T-cell (primary cell): ENCODE measurements at places on chromosomes 3 and 15.

DNA sequence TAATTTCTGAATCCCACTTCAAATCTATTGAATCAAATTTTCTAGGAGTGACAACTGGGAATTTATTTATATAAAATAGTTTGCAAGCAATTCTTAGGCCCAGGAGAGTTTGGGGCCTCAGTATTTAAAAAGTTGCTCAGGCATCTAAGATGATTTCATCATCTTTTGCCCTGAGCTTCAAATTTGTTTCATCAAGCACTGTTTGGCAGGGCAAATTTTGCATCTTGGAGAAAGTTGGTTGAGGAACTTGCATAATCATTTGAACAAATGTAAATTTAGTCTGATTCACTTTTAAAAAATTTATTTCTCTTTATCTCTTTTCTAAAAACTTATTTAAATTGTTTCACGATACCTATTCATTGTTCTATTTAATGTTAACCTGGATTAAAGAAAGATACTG is 702.8 kb downstream of the SI start:
- no peaks in the 10 kb centered on the region for H3K27me3 ChIP-seq
- no peak for DNase-seq
- H3K4me3 ChIP-seq = no peak overlapping the region
- no peak overlapping the region for H3K27ac ChIP-seq

DNA sequence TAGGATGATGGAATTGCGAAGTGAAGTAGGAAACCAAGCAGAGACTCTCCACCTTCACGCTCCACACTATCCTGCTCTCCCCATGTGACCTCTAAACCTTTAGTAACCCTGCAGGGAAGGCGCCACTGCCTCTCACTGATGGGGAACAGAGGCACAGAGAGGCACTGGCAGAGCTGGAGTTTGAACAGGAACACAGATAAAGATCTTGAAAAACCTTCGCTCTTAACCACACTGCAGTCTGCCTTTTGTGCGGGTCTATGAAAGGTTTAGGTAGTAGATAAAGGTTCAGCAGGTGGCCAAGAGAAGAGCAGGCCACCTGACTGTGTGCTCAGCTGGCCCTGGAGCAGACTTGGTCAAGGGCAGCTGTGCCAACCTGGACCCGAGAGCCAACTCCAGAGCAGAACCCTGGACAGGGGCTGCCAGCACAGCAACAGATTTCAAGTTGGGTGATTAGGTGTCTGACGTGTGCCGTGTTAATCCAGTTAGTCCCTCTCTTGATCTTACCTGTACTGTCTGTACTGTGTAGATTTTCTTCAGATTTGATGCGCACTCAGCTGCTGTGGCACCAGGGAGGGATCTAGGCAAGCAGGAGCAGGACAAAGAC is 15.2 kb downstream of the EIF4E3 start:
- peaks cover 35% of the 10 kb centered on the region for H3K36me3 ChIP-seq
- H3K27me3 ChIP-seq = no peaks in the 10 kb centered on the region
- DNase-seq = no peak
- peak overlapping the region; percentile 13 for H3K27ac ChIP-seq
- peak overlapping the region; percentile 4 for H3K4me3 ChIP-seq

DNA sequence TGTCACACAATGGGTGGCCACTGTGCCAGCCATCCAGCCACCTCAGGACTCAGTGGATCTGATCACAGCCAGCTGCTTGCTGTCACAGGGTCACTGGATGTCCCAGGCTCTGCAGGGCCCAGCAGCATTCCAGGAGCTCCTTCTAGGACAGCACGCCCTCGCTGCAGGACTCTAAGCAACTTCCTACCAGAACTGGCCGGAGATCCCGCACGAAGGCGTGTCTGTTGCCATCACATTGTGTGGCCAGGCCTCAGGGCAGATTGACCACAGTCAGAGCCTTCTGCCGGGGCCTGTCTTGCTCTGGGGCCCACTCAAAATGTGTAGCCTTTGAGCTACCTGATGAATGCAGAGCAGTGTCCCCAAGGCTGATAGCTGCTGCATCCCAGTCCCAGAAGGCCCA is 24.6 kb downstream of the DNAJB8 start:
- H3K4me3 ChIP-seq = no peak overlapping the region
- no peak overlapping the region for H3K27ac ChIP-seq
- no peak for DNase-seq
- H3K27me3 ChIP-seq = no peaks in the 10 kb centered on the region
- H3K36me3 ChIP-seq = no peaks in the 10 kb centered on the region
- peaks cover under 1% of the 10 kb centered on the region for H3K4me1 ChIP-seq

DNA sequence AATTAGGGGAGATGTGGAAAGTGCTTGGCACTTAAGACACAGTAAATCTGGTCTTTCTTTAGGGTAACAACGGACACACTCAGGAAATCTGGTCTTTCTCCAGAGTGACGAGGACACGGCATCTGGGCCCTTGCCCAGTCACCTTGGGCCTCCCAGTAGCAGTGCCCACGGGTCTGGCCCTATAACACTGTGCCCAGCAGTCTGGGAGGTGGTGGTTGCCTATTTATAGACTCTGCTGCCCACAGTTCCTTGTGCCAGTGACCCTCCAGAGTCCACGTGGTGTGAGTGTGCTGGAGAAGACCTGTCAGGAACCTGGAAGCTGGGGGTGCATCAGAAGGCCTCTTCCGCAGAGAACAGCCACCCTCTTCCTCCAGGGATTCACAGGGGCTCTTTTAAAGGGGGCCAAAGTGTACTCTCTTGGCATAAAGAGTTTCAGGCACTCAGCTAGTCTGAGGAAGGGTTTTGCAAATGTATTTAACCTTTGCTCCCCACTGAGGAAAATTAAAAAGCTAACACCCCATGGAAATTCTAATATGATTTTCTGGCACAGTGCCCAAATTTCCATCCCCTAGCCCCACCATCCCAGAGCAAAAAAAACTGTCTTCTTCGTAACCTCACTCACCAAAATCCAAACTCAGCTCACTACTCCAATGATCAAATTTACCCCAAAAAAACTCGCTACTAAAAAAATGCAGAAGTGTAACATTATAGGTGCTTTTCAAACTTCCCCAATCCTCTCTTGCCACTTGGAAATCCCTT is 15.4 kb downstream of the WNT5A start:
- no peaks in the 10 kb centered on the region for H3K36me3 ChIP-seq
- H3K4me3 ChIP-seq = no peak overlapping the region
- no peak for DNase-seq
- peaks cover 3% of the 10 kb centered on the region for H3K27me3 ChIP-seq

DNA sequence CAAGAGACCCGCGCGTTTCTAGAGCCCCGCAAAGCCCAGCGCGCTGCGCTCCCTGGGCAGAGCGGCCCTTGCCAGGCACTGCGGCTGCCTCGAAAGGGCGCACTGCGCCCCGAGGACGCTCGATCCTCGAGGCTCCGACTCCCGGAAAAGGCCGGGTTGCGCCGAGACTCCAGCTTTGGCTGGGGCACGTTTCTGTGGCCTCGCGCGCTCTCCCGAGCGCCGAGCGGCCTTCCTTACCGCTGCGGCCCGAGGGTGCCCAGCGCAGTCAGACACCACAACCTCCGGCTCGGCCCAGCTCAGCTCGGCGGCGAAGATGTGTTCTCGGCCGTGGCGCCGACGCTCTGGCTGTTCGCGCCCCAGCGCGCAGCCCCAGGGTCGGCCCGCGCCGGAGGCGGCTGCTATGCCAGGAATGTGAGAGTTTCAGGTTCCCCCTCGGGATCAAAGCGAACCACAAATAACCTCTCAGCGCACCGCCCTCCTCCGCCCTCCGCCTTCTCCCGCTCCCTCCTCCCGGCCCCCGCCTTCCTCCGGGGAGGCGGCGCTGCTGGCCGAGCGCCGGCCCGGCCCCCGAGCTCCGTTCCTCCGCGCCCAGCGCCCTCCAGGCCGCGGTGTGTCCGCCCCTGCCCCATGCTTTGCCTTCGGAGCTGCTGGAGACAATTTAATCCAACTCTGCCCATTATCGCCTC is at the start of gene AMOTL2:
AMOTL2 (minus strand) TSS at position 343 of the 686 bp plus-strand sequence. CDS start 3,014 bp downstream, outside the sequence.
- H3K4me1 ChIP-seq = peaks cover 18% of the 10 kb centered on the region
- H3K4me3 ChIP-seq = peak within 1 kb of the TSS; percentile 64
- no peaks in the 10 kb centered on the region for H3K36me3 ChIP-seq
- DNase-seq = no peak
- no peak within 1 kb of the TSS for H3K27ac ChIP-seq

- H3K27ac ChIP-seq = no peak overlapping the region
- H3K4me1 ChIP-seq = no peaks in the 10 kb centered on the region
- no peak for DNase-seq
- H3K4me3 ChIP-seq = no peak overlapping the region
These were observed 379.2 kb downstream of the VPS13C start for GRCh38 chr15:61681038-61681418.

- H3K4me3 ChIP-seq = no peak overlapping the region
- DNase-seq = no peak
These were observed 29.5 kb downstream of the CMTM7 start for GRCh38 chr3:32421185-32421584.

- no peak for DNase-seq
- H3K4me1 ChIP-seq = no peaks in the 10 kb centered on the region
- no peaks in the 10 kb centered on the region for H3K36me3 ChIP-seq
- no peaks in the 10 kb centered on the region for H3K27me3 ChIP-seq
These were observed 319.3 kb upstream of the NECTIN3 start for GRCh38 chr3:110752307-110752706.

DNA sequence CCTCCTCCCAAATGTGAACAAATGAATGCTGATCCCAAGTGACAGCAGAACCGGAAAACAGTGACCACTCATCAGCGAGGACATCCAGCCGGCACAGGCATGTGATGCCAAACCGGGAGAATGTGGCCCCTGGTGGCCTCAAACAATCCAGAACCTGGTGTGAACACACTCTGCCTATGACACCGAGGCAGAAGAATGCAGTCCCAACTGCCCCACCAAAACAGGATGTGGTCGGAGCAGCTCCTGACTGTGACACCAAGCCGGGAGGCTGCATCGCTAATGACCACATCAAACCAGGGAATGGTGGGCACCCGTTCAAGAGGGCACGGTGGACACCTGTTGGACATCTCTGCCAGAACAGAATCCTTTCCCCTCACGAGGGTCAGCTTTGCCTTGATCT is 15.4 kb downstream of the SCN5A start:
- no peak overlapping the region for H3K4me3 ChIP-seq
- DNase-seq = no peak
- no peak overlapping the region for H3K27ac ChIP-seq
- no peaks in the 10 kb centered on the region for H3K4me1 ChIP-seq

DNA sequence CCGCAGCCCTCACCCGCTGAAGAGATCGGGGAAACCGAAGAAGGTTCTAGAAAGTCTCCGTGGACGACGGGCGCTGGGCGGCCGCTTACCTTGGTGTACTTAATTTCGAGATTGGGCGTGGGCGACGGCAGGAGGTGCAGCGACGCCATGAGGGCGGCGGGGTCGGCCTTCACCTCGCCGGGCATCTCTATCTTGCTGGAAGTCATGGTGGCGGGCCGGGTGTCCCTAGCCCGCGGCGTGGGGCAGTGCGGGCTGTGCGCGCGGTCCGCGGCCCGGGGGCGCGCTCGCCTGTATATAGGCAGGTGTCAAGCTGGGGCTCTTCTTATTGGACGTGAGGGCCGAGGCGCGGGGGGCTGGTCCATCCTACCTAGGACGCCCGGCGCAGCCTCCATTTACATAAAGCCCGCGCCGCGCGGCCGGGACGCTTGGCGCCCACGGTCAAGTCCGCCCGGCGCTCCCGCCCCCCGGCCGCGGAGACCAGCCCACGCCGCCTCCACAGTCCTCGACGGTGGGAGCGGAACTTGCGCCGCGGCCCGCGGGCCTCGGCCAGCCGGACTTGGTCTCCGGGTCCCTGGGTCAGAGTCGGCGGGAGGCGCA is at the start of gene ALDH1A2:
ALDH1A2 (minus strand) TSS at position 267 of the 597 bp plus-strand sequence; CDS start at position 206, 61 bp downstream.
- H3K4me3 ChIP-seq = peak within 1 kb of the TSS; percentile 75
- H3K27me3 ChIP-seq = peaks cover 21% of the 10 kb centered on the region
- H3K4me1 ChIP-seq = peaks cover 16% of the 10 kb centered on the region
- H3K36me3 ChIP-seq = no peaks in the 10 kb centered on the region
- DNase-seq = no peak

GRCh38 chr3:150371741-150372254 is 36.3 kb upstream of the TSC22D2 start:
- no peaks in the 10 kb centered on the region for H3K36me3 ChIP-seq
- no peak overlapping the region for H3K4me3 ChIP-seq
- no peak for DNase-seq
- H3K27me3 ChIP-seq = no peaks in the 10 kb centered on the region
- no peak overlapping the region for H3K27ac ChIP-seq

DNA sequence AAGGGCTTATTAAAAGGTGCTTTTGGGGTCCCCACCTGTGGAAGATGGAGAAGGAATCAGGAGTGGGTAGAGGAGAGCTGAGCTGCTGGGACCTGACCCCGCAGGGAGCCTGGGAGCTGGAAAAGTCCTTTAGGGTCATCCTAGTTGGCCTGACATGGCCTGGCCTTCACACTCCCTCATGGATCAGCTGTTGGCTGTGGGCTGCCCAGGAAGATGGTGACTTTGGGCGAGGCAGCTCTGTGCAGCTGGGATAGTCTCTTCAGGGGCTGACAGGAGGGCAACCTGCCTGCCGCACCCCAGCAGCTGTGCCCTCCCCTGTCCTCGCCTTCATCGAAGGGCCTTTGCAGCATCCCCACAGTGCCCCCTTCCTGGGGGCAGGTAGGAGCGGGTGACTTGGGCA is 6.6 kb downstream of the LIMD1 start:
- no peak overlapping the region for H3K27ac ChIP-seq
- H3K27me3 ChIP-seq = no peaks in the 10 kb centered on the region
- DNase-seq = no peak

DNA sequence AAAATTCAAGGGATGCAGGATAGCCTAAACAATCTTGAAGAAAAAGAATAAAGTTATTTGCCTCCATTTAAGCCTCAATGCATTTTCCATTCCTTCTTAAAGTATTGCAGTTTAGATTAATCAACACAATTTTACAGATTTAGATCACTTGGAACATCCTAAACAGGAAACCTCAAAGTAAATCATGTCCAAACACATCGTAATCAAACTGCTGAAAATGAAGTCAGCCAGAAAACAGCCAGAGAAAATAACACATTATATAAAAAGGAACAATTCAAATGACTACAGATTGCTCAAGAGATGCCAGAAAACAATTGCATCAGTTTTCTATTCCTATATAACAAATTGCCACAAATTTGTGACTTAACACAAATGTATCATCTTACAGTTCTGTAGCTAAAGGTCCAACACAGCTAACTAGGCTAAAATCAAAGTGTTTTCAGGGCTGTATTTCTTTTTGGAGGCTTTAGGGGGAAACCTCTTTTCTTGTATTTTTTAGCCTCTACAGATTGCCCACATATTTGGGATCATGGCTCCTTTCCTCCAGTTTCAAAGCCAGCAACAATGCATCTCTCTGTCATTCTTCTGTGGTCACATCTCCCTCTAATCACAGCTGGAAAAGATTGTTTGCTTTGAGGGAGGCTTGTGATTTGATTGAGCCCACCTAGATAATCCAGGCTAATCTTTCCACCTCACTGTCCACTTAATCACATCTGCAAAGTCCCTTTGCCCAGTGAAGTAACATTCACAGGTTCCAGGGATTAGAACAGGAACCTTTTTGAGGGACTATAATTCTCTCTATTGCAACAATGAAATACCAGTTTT is 543.3 kb upstream of the UBE2E2 start:
- H3K27me3 ChIP-seq = no peaks in the 10 kb centered on the region
- H3K4me3 ChIP-seq = no peak overlapping the region
- no peak for DNase-seq
- no peaks in the 10 kb centered on the region for H3K36me3 ChIP-seq
